ENCODE measurements at places on chromosomes 4 and X.

DNA sequence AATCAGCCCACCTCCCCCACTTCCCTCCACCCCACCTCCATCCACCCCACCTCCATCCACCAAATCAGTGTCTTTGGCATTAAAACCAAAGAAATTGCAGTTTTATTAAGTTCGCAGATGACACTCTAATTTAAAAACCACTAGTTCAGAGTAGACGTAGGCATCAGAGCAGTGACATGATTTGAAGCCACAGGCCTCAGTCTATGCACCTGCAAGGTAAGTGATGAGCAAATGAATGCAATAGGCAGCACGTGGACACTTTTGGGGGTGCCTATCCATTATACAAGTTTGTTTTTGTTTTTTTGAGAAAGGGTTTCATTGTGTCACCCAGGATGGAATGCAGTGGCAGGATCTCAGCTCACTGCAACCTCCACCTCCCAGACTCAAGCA lies 88.0 kb upstream of the TRIM2 start:
- no peak for DNase-seq

DNA sequence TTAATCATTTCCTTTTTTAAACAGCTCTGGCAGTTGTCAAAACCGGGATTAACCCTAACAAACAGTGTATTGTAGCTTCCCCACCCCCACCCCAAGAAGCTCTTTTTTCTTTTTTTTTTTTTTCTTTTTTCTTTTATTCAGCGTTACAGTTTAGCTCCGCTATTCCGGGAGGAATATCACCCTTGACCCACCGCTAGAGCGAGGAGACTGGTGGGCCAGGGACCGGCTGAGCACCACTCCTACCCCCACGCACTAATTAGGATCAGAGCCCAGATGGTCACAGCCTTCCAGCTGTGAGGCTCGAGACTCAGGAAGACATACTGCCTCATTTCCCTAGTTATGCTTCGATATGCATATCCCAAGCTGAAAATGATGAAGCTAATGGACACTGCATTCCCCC lies 2.0 kb downstream of the PARM1 start:
- DNase-seq: no peak

- no peak for DNase-seq
These were observed 824 bp downstream of the LRPAP1 start for GRCh38 chr4:3531318-3531878.

- no peak for DNase-seq
These were observed 15.3 kb upstream of the TASL start for GRCh38 chrX:30592831-30593230.

- DNase-seq: peak; percentile 89
These were observed 1.2 kb downstream of the HHIP start for GRCh38 chr4:144647095-144647561.

DNA sequence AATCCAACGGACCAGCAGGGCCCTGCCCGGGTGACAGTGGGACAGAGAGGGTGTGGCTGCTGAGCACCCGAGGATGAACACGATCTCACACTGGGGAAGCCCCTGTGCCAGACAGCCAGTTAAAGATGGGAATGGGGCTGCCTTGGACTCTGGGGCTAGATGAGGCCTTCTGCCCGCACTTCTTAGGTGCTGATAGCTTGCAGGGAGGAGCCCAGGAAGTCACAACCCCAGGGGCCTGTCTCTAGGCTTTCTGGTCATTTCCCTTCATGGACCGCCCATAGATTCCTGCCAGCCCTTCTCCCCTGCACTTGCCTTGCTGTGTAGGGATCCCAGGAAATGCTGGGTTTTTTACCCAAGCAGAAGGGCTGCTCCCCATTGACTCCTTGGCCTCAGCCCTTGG lies 6.2 kb downstream of the ZNF275 start:
- no peak for DNase-seq

DNA sequence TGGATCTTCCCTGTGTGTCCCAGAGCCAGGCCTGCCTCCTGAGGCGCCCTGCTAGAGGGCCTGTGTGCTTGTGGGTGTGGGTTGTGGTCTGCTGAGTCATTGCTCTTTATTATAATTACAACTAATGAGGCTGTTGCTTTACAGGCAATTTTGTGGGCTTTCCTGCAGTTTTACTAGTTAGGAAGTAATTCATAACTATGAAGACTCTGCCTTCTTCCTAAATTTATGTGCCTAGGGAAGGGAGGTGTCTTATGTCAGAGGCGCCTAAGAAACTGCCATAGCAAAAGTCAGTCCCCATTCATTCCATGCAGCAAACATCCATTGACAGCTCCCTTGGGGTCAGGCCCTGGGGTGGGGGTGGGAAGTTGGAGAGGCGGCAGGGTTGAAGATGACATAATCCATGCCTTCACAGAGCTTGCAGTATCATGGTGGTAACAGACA lies 359.2 kb downstream of the IDS start:
- peak; percentile 37 for DNase-seq

GRCh38 chr4:110170861-110171260 lies 27.6 kb downstream of the ELOVL6 start:
- DNase-seq: no peak

DNA sequence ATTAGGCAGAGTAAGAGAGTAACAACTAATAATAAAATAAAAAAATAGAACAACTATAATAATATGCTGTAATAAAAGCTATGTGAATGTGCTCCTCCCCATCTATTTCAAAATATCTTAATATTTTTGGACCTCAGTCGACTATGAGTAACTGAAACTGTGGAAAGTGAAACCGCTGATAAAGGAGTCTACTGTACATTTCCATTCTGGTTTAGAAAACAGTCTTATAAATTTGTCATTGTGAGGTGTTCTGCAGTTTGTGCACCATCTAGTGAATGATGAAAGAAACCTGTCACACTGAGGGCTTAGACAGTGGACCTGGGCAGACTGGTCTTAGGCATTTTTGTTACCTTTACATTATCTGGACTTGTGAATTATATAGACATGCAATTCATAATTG lies 42.0 kb downstream of the TMEM150C start:
- DNase-seq: no peak

DNA sequence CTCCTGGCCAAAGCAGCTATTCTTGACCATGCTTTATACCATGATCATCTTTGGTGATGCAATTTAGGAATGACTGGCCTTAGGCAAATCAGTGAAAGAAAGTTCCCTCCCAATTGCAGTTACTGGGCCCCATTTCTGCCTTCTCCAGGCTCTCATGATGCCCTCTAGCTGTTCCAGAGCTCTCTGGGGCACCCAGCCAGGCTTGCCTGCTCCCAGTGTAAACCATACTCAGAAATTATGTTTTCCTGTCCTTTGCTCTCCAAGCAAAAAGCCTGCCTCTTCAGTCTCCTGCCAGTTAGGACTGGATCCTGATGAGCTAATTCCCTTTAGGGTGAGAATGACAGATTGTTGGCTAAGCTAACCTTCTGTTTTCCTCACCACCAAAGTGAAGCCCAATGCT lies 85.3 kb upstream of the RBPJ start:
- DNase-seq: no peak

- no peak for DNase-seq
These were observed 25.8 kb downstream of the TRIM75 start for GRCh38 chr4:165079476-165079875.

- DNase-seq: peak; percentile 16
These were observed 418 bp downstream of the TAB3 start for GRCh38 chrX:30888526-30889146.

- no peak for DNase-seq
These were observed 555 bp upstream of the GCNA start for GRCh38 chrX:71577682-71578081.

- DNase-seq: no peak
These were observed 133.9 kb downstream of the HMX1 start for GRCh38 chr4:8737601-8738279.

DNA sequence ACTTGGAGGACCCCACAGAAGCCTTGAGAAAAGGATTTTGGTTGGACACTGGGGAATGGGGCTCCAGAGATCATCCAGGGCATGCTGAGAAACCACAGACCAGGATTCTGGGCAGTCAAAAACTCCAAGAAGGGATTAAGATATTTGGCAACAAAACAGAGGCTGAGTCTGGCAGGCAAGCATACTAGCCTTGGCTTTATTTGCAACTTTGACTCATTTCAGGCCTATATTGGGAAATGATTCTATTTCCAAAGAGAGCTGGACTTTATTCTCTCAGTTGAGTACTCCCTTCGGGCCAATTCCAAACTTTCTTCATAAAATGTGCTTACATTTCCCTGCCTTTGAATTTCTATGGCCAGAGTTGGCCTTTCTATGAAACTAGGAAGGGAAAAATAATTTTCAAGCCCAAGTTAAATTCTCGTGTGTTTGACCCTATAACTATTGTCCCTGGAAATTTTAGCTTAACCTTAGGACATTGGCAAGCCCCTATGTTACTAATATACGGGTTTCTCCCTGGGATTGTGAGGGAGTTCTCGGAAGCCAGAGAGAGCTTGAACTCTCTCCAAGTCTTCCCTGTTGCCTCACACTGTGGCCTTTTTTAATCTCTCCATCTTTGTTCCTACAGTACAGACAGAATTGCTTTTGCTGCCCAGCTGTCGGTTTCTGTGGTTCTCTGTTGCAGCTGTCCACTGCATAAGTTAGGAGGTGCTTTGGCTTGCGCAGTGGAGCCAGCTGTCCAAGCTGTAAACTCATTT lies 112.6 kb upstream of the FAM9A start:
- no peak for DNase-seq

- no peak for DNase-seq
These were observed 41.0 kb upstream of the SCD5 start for GRCh38 chr4:82839624-82840023.

DNA sequence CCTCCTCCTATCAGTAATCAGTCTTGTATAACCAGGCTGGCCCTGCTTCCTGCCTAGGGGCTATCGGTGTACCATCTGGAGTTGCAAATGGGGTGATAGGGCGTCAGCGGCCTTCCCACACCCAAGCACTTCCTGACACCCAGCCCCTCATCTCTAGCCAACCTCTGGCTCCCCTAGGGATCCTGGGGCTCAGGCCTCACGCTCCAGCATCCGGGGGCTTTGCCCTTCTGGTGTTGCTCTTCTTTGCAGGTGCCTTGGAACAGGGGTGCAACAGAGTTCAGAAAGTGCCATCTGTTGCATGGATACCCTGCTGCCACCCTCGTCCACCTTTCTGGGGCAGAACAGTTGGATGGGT lies 4.1 kb downstream of the IL9R start:
- no peak for DNase-seq

DNA sequence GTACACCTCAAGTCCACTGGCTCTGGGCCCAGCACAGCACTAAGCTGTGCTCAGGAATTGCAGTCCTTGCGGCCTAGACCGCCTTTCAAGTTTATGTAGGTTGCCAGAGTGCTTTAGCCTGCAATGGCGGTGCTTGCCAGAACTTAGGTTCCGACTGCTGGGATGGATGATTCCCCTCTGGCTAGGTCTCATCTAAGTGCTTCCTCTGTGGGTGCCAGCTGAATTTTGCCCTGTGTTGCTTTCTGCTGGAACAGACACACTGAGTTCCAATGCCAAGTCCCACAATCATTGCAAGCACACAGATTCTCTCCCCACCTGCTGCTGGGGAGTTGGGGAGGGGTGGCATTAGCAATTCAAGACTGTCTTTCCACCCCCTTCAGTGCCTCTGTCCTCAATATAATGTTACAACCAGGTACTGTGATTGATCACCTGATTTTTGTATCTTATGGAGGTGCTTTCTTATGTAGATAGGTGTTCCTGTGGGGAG lies 129.5 kb downstream of the GRID2 start:
- no peak for DNase-seq

DNA sequence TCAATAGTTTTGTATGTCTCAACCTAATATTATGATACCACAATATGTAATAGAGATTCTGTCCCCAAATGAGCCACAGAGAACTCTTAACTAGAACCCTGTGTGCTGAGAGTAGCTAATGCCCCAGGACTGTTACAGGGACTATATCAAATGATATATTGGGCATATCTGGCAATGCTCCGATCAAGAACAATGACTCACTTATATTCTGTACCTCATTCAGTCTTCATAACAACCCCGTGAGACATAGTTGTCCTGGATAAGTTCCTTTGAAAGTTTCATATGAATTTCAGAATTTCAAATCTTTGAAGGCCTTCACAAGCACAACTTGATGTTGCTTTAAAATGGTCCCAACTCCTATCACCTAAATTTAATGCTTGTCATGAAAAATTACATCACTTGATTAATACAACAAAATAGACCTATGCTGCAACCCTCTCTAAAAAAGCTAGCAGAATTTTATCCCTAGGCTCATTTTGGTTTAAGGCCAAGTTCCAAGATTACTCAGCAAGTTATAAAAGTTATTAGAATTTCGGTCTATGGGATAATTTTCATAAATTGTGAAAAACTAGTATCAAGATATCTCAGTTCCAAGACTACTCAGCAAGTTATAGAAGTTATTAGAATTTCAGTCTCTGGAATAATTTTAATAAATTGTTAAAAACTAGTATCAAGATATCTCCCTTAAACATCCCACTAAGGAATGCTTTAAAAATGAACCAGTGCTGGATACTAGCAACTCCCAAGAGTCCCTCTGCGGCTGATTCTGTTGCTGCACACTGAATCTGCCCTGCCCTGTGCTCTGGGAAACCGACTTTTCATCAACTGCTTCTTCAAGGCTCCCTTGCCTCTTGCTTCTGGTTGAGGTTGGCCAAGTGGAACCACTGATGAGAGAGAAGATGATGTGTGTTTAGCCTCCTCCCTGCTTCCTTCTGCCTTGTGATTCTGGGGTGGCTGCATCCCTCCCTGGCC lies 6.0 kb upstream of the ANXA3 start:
- no peak for DNase-seq

DNA sequence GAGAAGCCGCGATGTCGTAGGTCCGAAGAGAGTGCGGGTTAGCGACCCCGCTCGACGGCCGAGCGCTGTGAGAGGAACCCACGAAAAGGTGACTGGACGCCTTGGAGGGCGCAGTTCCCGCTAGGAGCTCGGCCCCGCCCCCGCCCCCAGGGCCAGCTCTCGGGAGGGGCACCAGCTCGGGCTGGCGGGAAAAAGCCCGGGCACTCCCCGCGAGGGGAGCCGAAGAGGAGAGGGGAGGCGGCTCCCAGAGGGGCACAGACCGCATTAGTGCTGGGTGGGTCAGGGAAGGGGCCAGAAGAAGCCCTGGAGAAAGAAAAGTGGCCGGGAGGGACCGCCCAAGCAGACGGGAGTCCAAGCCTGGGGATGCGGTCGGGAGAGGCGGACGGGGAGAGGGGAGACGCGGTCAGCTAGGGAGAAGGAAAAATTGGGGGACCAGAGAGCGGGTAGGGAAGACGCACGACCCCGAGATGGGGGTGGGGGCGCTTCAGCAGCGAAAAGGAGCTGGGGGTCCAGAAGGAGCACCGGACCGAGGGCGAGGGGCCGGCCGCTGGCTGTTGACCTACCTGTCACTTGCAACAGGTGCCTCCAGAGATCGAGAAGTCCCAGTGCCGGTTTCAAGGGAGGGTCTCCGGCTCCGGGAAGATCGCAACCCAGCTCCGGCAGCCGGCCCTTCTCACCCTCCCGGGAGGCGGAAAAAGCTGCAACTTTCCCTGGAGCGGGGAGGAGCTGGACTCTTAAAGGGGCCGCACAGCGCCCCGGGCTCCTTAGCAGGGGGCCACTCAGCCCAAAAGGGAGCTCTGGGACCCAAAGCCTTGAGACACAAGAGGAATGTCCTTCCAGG lies at the start of gene SYTL4:
Gene SYTL4, minus strand, starts transcription at position 681 of the 841 bp plus-strand sequence. CDS start 30,084 bp downstream, outside the sequence.
- no peak for DNase-seq

GRCh38 chr4:5467111-5467510 lies 241.2 kb downstream of the EVC2 start:
- DNase-seq: no peak
